ENCODE measurements at places on chromosomes 13 and 19.

DNA sequence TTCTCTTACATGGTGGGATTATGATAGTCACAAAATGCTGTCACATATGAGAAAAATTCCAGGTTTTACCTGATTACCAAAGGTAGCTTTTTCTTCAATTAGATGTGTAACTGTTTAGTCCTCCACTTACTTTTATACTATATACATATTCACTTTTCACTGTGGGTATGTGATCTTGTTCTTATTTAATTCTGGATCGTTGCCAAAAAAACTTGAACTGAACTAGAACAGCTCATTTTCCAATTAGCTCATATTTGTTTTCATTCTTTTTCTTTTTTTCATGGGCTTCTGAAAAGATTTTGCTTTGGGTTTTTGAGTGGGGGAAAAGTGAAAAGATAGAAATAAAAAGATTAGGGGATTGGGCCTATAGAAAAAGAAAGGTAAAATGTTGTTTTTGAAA lies 291.9 kb downstream of the NDFIP2 start:
- no peak for DNase-seq

DNA sequence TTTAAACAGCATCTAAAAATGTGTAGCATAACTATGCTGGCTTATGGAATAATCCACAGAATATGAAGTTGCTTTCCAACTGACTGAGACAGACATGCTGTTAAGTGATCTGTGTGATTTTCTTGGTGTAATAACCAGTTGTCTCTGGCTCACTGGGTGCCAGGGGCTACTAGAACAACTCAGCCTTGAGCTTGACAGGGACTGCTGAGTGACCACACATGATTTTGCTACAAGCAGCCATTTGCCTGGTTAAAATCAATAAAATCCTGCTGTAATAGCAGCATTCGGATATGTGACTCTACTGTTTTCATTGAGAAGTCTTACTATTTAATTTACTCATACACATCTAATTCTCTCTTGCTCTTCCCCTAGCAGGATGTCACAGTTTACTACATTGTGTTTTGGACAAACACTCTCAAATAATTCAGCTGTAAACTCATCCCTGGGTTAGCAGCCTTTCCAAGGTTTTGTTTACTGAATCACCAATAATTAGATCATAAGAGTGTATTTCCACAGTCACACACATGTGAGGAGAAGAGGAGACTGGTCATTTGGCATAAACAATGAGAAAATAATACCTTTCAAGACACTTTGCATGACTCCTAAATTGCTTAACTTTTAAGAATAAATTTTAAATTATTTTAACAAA lies 426.2 kb downstream of the PCDH9 start:
- peak; percentile 38 for DNase-seq

GRCh38 chr13:78102121-78102677 lies 183.6 kb upstream of the EDNRB start:
- DNase-seq: peak; percentile 92

GRCh38 chr19:15075806-15076205 lies 6.2 kb upstream of the OR1I1 start:
- no peak for DNase-seq

- DNase-seq: no peak
Measured at GRCh38 chr19:1240925-1241324, 626 bp upstream of the ATP5F1D start.

DNA sequence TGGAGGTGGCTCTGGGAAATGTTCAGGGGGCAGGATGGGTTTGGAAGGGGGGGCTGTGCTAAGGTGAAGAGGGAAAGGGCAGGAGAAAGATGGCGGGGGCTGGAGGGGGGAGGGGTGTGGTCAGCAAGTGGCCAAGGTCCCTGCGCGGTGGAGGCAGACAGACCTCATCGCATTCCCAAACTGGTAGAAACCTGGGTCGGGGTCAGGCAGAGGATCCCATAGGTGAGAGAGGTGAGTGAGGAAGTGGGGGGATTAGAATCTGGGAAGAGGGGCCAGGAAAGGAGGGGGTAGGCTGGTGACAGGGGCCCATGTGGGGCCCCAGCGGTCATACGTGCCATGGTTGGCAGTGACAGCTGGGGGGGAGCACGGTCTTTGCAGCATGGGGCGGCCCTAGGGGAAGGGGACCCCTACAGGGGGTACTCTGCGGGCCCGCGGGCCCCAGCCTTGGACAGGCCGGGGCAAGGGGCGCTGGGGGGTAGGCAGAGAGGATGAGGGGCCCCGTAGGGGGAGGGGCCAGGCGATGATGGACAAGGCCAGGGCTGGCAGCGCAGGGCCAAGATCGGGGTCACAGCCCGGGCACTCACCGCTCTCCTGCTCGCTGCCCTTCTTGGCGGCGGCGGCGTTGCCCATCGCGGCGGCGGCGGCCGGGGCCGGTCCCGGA lies 514 bp downstream of the PRKACA start:
- DNase-seq: no peak

- DNase-seq: no peak
Measured at GRCh38 chr19:1961000-1961883, 20.3 kb downstream of the CSNK1G2 start.

DNA sequence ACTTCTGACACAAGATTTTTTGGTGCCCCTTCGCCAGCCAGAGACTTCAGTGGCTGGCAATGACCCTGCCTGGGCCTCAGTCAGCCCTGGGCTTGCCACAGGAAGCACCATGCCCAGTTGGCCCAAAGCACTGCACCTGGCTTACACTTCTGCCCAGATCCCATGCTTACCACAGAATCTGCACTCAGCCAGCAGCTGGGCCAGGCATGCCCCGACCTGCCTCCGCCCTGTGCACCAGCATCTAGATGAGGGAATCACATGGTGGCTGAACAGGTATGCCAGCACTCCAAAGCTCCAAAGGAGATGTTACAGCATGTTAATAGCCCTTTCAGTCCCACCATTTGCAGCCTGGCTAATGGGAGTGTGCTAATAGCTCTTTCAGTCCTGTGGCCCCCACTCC lies 690.9 kb downstream of the SLITRK6 start:
- no peak for DNase-seq

DNA sequence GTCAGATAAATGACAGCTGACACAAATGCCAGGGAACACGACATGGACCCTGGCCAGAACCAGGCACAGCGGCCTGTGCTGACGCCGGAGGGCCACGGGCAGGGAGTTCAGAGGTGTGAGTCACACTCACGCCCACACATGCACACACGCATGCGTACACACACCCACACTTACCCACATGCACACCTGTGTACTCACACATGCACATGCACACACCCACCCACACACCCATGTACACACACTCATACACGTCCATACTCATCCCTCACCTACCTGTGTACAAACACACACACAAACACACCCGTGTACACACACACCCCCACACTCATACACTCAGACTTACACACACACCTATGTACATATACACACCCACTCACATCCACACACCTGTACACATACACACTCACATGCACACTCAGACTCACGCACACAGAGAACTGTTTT lies 40.4 kb downstream of the MLLT1 start:
- DNase-seq: peak; percentile 78

DNA sequence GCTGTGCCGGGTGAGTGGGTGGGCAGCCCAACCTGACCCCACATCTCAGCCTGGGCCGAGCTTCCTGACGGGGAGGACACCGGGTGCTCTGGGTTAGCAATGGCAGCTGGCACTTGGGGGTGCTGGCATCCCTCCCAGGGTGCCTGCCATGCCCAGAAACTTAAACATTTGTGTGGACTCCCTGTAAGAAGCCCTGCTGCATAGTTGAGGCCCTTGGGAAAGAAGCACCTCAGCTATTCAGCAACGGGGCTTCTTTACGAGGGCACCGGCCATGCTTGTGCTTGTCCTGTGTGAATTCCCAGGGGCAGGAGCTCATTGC lies 33.8 kb upstream of the MEDAG start:
- no peak for DNase-seq

GRCh38 chr19:45231891-45232290 lies 13.3 kb downstream of the EXOC3L2 start:
- peak; percentile 14 for DNase-seq

DNA sequence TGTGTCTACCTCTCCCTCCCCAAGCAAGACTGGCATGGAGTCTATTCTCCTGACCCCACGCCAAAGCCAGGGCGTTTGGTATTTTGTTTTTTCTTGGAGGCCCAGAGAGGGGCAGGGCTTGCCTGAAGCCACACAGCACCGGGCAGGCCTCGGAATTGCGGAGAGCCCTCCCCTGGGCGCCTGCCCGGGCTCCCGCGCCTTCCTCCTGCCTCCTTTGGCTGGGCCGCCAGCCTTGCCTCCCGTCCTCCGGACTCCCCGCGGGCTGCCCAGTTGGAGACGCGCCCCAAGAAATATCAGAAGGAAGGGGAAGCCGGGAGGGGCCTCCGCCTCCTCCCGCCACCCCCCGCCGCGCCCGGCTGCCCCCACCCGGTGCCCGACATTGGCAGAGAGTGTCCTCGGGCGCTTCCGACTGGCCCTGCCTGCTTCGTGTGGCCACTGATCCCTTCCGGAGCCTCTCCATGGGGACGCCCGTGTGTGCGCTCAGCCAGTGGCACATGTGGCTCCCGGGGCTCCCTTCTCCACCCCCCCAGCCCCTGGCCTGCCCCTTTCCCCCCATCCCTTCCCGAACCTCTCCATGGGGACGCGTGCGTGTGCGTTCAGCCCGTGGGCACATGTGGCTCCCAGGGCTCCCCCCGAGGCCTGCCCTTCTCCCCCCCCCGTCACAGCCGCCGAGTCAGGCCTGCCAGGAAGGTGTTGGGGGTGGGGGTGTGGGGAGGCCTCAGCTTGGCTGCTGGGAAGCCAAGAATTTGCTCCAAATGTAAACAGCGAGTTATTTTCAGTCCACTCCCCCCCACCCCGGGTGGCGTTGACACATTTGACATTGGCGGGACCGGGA lies 37.3 kb downstream of the NFIC start:
- DNase-seq: peak; percentile 96

DNA sequence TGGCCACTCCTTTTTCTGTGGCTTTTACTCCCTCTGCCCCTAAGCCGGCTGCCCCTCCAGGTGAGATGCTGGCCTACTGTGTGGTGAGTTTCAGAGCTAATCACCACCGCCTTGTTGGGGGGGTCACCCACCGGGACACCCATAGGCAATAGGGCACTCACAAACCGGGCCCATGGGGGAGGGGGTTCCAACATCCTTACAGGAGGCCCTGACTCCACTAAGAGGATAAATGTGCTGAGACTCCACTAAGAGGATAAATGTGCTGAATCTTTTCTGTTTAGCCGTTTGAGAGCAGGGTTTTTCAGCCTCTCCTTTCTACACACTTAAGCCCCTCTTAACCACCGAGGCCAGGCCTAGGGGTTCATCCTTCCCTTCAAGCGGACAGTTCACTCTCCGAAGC lies 73.7 kb downstream of the SLC15A1 start:
- DNase-seq: no peak

DNA sequence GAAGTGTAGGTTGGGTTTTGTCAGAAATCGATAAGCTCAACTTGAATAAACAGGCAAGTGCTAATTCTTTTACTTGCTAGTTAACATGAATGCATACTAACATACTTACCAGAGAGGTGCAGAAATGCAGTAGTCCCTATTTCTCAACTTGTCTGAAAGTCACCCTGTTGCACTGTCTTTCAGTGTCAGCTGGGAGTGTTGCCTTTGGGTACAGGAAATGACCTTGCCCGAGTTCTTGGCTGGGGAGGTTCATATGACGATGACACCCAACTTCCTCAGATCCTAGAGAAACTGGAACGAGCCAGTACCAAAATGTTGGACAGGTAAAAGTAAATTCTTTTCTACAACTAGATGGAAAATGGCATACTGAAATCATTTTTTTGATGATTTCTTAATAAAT lies 103.5 kb upstream of the AKAP11 start:
- DNase-seq: no peak

- DNase-seq: no peak
Measured at GRCh38 chr13:35518337-35518946, 42.0 kb upstream of the MAB21L1 start.

DNA sequence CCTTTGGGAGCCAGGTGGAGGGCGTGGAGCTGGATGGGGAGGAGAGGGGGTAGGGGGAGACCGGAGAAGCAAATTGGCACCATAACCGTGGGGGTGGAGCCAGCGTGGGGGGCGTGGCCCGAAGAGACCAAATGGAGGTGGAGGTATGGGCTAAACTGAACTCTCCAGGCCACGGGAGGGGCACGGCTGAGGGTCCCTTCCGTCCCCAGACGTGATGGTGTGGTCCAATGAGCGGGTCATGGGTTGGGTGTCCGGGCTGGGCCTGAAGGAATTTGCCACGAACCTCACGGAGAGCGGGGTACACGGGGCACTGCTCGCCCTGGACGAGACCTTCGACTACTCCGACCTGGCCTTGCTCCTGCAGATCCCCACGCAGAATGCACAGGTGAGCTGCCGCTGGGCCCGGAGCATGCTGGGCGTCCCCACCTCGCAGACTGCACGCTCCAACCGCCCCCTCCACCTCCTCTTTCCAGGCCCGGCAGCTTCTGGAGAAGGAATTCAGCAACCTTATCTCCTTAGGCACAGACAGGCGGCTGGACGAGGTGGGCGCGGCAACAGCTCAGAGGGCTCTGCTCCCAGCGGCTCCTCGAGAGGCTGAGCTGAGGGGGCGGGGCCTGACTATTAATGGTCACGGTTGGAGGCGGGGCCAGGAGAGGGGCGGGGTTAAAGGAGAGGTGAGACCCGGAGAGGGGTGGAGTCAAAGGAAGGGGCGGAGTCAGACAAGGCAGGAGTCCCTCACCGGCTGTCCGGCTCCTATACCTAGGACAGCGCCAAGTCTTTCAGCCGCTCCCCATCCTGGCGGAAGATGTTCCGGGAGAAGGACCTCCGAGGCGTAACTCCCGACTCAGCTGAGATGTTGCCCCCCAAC lies 6.2 kb downstream of the HRC start:
- peak; percentile 79 for DNase-seq

GRCh38 chr13:89968470-89968869 lies 1379.0 kb upstream of the MIR17HG start:
- DNase-seq: no peak

- no peak for DNase-seq
Measured at GRCh38 chr19:6048348-6048747, 62.0 kb downstream of the RFX2 start.

DNA sequence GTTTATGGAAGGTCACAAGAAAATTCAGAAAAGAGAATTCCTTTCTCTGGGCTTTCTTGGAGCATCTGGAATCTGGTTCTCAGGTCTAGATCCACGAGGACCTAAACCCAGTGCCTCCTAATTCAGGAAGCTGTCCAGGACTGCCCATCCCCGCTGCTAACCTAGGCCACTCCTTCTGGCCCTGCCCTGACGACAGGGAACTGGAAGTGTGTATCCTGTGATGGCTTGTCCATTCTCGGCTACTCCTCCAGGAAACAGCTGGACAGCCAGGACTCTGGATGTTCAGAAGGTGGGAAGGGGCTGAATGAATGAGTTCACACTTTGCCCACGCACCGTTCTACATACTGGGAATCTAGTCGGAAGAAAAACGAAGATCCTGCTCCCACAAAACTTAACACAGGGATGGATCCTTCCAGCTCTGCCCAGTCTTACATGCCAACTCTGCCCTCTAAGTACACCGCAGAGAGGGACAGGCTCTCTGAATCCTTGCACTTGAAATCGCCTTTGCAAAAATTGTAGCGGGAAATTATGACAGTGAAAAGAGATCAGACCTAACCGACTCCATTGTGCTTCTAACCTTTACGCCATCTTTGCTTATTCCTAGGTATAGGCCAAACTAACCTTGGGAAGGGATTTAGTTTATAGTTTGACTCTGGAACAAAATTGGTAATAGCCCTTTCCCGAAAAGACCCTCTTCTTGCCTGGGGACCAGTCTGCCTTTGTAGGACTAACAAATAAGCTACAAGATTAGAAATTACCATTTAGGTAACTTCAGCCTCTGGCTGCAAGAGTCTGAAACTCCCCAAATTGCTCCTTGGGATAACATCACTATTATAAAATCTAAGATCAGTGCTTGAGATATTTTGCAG lies 1.8 kb downstream of the LSM4 start:
- no peak for DNase-seq

Data from fibroblast of mammary gland (primary cell).